ENCODE measurements at places on chromosomes 6 and 20.

DNA sequence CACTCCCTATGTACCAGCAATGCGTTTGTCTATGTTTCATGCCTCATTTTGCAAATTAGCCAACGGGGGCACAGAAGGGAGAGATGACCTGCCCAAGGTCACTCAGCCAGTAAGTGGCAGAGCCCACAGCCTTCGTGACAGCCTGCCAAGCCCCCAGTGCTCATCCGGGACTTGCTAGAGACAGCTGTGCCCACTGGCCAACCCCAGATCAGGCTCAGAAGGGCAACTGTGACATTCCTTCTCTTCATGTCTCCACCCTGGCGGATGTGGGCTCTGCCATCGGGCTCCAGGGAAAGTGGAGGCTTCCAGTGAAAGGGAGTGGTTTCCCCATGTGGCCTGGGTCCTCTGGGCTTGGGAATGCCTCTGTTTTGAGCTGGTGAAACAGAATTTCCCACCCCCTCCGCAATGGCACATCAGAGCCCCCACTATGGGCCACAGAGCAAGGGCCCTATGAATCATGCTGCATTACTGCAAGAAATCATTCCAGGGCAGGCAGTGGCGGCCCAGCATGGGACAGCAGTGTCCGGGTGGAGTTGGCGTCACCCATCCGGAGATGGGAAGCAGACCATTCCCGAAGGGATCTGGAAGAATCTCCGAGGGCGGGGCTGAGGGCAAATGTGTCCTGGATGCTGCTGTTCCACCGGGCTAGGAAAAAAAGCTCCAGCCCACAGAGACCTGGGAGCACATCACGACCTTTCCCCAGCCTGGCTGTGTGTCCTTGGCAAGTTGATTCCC, 9.1 kb downstream of the RSPO4 start:
- DNase-seq, result no peak

- no peak for DNase-seq
These were observed 239.9 kb upstream of the RNF217 start for GRCh38 chr6:124722141-124722878.

- no peak for DNase-seq
These were observed 159.0 kb upstream of the RIPOR2 start for GRCh38 chr6:25094726-25095125.

- DNase-seq, result no peak
These were observed 84.4 kb upstream of the HDAC2 start for GRCh38 chr6:114055349-114055748.

DNA sequence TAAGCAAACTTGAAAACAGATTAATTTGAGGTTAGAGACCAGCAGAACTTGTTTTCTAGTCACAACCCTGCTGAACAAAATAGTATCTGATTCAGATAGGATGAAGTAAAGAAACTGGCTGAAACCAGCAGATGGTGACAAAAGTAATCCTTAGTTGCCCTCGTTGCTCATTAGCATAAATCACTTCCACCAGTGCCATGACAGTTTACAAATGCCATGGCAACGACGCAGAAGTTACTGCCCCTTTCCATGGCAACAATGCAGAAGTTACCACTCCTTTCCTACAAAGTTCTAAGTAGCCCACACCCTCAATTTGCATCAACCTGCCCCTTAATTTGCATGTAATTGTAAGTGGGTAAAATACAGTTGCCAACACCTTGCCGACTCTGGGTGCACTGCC, 23.7 kb downstream of the SNRPB start:
- DNase-seq, result peak; percentile 12

DNA sequence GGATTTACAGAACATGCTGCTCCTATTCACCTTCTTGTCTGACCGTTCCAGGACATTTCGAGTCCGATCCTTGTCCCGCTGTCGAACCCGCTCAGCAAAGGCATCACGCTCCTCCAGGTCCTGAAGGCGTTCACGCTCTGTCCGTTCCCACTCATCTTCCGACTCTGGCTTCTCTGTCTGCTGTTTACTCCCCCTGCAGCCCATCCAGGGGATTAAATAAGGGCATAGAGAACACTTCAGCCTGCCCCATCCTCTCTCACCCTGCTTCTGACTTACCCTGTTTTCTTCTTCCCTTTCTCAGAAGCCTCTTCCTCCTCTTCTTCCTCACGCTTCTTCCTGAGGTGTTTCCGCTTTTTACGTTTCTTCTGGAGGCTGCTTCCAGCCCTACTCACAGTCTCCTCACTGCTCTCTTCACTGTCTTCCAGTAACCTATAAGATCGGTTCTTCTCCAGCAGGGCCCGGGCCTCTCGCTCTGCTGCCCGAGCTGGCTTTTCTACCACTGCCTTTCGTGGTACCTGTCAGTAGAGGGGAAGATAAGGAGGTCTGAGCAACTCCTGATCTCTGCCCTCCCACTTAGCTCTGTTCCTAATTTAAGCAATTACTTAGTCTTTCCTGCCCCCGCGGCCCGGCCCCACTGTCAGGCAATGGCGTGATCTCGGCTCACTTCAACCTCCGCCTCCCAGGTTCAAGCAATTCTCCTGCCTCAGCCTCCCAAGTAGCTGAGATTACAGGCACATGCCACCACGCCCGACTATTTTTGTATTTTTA, 1.9 kb downstream of the DHX16 start:
- no peak for DNase-seq

DNA sequence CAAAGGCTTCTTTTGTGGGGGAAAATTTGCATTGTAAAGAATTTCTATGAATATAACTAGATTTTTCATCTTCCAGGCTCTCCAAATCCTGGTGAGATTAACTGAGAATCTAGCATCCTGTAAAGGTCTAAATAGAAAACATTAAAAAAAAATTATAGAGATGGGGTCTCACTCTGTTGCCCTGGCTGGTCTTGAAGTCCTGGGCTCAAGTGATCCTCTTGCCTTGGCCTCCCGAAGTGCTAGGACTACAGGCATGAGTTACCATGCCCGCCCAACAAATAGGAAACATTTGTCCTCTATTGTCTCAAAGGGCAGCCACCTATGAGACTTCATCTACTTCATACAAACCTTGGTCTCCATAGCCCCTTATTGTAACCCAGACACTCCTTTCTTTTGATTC, 25.2 kb upstream of the NCOA3 start:
- no peak for DNase-seq

- no peak for DNase-seq
These were observed 4.1 kb upstream of the TOX2 start for GRCh38 chr20:43910564-43910963.

DNA sequence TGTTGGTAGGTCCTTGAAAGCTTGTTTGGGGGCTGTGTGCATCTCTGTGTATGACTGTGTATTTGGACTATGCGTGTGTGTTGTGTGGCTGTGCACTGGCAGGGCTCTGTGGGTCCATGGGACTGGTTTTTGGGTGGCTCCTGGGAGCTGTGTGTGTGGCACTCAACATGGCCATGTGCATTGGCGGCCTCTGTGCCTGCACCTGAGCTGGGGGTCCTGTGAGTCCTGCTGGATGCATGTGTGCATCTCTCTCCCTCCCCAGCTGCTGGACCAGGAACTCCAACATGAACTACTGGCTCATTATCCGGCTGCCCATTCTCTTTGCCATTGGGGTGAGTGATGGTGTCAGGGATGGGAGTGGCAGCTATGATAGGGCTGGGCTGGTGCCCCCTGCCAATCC, 30.1 kb downstream of the GLP1R start:
- no peak for DNase-seq

- DNase-seq, result no peak
These were observed 877.8 kb downstream of the EPHA7 start for GRCh38 chr6:92541448-92542060.

GRCh38 chr20:23541776-23542175, 26.5 kb downstream of the CST9L start:
- DNase-seq, result no peak

GRCh38 chr6:41093729-41094128, 21.0 kb downstream of the NFYA start:
- DNase-seq, result no peak

GRCh38 chr6:26383624-26384417, 913 bp downstream of the BTN2A2 start:
- DNase-seq, result peak; percentile 45

DNA sequence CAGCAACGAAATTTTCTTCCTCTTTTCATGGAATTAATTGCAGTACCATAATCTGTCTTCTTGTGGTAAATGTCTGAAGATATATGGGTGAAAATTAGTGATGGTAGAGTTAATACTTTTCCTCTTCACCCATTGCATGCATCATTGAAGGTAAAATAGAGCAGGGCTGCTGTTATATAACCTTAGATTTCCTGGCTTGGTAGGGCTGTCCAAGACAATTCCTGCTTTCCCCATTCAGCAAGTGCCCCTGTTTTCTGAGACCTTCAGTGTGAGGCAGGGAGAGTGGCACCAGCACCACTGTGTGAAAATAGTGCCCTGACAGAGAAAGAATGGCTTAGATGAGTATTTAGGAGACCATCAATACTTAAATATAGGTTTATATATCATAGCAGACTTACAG, 202.0 kb downstream of the ZFAND3 start:
- DNase-seq, result peak; percentile 15

DNA sequence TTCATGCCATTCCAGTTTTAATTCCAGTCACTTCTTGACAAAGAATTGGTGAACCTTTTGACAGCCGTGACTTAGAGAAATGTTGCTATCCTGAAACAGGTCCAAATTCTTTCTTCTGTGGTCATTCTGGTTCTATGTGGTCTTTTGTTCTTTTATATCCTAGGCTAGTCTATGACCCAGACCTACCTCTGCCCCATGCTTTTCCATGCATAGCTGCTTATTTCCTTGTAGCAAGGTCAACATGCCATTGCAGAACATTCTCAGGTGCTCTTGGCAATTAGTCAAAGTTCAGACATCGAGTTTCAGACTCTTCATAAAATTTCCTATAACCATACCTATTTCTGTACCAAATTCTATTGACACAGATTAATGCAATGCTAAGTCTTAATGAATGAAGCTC, 202.6 kb downstream of the PLCB1 start:
- no peak for DNase-seq

GRCh38 chr6:37691904-37692806, 5.5 kb downstream of the MDGA1 start:
- peak; percentile 83 for DNase-seq

- no peak for DNase-seq
These were observed 88.6 kb downstream of the RNF217 start for GRCh38 chr6:125050663-125051318.

- no peak for DNase-seq
These were observed 50.9 kb downstream of the DTD1 start for GRCh38 chr20:18638768-18639167.

DNA sequence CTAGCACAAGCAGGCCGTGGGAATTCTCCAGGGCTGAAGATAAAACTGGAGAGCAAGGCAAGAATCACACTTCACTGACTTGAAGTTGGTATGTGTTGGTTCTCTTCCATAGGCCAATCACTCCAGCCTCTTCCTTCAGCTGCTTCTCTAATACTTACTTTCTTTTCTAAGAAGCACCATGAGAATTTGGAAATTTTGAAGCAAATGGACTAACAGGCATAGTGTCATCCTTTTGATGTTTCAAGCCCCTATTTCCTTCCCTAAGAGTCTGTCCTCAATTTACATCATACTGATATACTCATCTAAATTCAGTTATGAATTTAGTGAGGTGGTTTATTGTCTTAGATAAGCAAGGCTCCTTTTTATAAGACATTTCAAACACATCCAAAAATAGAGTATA, 24.0 kb downstream of the SLC26A8 start:
- no peak for DNase-seq

GRCh38 chr6:157604816-157605215, 218.2 kb upstream of the SNX9 start:
- DNase-seq, result no peak

- no peak for DNase-seq
These were observed 253.2 kb downstream of the BMP7 start for GRCh38 chr20:57013217-57013616.

DNA sequence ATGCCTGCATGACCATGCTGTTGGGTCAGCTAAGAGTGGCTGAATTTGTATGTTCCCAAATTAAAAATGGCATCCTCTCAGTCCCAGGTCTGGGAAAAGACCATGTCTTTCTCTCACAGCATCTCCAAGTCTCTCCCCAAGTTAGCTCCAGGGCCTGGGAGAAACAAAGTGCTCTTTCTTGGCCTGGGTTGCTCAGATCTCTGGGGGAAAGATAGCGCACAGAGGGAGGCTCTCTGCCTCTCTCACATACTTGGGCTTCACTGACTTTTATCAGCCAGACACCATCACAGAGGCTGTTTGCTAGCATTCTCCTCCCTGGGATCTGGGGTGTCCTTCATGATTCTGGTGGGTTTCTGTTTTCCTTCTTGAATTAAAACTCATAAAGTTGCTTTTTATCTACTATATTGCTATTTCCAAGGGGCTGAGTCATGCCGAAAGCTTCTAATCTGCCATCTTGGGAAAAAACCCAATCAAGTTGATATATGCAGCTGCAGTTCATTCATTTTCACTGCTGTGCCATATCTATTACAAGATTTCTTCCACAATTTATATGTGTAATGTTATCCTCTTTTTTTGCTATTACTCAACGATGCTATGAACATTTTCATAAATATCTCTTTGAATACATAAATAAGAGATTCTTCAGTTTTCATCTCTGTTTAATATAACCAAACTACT, 190.2 kb downstream of the MOXD1 start:
- DNase-seq, result no peak

DNA sequence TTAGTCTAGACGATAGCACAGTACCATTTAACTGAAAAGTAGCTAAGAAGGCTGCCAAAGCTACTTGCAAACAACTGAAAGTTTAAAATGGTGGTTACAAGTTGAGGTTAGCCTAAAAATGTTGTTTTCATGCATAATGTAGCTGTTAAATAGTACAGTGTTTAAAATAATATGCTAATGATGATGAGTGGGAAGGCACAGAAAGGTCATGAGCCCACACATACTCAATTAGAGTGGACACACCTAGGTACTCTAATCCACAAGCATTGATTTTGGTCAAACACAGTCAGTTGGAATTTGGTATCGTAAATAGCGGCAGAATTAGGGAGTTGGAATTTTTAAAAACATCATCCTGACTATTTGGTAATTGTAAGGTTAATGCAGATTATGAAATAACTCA, 7.0 kb downstream of the TXLNB start:
- no peak for DNase-seq

DNA sequence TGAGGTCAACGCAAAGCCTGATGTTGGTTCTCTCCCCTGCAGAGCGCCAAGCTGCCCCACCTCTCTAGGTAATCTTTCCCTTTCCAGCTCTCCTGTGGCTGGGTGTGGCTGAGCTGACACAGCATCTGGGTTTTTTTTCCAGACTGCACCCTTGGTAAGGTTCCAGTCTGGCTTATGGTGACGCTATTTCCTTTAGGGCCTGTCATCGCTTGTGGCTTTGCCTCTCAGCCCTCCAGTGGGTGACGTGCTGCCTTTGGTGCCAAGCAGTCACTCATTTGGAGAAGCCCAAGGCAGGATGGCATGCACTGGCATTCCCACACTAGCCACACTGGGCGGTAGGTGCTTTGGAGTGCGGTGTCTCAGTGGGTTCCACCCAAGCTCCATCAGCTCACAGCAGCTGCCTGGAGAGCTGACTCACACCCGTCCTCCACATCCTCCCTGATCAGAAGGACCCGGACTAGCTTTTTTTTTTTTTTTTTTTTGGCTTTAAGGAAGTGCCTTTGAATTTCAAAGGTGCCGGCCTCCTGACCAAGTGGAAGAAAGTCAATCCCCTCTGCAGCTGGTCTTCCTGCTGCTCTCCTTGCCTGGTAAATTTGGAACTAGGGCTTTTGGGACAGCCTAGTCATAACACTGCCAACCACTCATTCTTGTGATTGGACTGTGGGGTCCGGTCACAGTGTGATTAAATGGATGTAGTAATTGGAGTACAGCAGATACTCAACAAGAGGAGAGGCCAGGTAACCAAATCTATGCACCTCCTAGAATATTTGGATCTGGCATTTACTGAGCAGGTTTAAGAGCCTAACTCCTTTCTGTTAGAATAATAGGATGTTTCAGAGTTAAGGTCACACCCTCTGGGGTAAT, 153.6 kb downstream of the CD83 start:
- DNase-seq, result peak; percentile 57

GRCh38 chr6:15690510-15690909, 27.7 kb upstream of the DTNBP1 start:
- DNase-seq, result no peak

All from KBM-7 (cell line).